ENCODE measurements at places on chromosomes 16 and 17.

DNA sequence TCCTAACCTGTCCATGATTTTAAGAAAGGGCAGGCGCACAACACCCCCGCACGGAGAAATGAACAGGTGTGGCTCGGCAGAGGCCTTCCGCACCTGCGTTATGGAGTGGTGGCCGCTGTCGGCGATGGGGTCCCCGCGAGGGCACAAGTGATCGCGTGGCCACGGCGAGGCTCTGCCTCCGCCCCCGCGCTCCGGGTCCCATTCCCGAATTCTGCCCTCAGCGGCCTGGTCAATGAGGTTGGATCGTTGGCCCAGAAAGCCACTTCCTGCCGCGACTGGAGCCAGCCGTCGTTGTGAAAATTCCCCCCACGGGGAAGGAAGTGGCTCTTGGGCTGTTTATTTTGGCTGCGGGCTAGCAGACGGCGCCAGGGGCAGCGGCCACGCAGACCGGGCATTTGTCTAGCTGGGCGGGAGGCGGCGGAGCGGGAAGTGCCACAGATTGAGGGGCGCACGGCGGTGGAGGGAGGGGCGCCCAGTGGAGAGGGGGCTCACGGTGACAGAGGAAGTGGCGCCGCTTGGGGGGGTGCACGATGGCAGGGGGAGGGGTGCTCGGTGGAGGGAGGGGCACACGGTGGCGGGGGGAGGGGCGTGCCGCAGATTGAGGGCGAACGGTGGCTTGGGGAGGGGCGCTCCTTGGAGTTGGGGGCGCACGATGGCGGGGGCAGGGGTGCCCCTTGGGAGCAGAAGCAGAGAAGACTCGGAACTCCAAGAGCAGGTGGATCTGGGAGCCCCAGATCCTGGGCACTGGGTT lies 25.0 kb downstream of the MRC2 start:
- peak; percentile 80 for DNase-seq

DNA sequence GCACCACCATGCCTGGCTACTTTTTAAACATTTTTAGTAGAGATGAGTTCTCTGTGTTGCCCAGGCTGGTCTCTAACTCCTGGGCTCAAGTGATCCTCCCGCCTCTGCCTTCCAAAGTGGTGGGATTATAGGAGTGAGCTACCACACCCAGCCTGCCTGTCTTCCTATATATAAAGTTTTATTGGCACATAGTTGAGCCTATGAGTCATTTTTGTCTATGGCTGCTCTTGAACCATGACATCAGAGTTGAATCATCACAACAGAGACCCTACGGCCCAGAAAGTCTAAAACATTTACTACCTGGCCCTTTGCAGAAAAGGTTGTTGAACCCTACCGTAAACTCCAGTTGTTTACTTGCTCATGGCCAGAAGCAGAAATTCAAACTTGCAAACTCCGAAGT lies 7.9 kb downstream of the SEPTIN12 start:
- DNase-seq = no peak

- peak; percentile 4 for DNase-seq
These were observed 376.1 kb downstream of the SEC14L1 start for GRCh38 chr17:77516902-77517301.

GRCh38 chr16:47640661-47641060 lies 179.5 kb downstream of the PHKB start:
- DNase-seq = no peak

- DNase-seq = no peak
These were observed 100.3 kb downstream of the ADCY9 start for GRCh38 chr16:4016005-4016352.

DNA sequence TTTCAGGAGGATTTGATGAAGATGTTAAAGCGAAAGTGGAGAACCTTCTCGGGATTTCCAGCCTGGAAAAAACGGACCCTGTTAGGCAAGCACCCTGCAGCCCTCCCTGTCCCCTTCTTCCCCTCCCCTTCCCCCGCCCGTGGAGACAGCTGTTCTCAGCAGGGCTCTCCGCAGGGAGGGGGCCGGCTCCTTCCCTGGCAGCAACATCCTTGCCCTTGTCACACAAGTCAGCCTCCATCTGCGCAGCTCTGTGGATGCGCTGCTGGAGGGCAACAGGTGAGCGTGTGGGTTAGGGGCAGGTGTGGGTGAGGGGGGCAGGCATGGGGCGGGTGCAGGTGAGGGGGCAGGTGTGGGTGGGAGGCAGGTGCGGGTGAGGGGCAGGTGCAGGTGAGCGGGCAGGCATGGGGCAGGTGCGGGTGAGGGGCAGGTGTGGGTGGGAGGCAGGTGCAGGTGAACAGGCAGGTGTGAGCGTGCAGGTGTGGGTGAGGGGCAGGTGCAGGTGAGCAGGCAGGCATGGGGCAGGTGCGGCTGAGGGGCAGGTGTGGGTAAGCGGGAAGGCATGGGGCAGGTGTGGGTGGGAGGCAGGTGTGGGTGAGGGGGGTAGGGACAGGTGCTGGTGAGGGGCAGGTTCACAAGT lies 9.4 kb downstream of the CYBC1 start:
- DNase-seq = no peak

GRCh38 chr17:19343671-19344151 lies 18.8 kb downstream of the B9D1 start:
- peak; percentile 41 for DNase-seq

DNA sequence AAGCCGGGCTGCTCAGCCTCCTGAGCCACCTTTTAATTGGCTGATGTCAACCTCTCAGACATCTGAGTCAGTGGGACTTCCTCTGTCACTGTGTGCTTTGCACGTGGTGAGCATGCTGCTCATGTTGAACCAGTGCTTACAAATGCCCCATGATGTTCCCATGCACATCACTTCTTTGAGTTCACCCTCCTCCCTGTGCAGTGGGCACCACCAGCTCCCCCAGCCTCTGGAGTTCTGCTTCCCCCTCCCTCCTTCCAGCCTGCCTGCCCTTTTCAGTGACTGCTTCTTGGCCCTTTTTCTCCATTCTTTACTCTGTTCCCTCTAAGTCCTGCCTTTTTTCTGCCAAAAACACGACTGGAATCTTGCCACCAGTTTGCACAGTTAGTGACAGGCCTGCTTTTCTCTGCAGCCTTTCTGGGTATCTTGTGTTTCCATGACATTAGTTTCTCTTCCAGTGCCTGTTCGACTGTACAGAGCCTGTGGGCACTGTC lies 41.6 kb downstream of the USP10 start:
- DNase-seq = no peak

DNA sequence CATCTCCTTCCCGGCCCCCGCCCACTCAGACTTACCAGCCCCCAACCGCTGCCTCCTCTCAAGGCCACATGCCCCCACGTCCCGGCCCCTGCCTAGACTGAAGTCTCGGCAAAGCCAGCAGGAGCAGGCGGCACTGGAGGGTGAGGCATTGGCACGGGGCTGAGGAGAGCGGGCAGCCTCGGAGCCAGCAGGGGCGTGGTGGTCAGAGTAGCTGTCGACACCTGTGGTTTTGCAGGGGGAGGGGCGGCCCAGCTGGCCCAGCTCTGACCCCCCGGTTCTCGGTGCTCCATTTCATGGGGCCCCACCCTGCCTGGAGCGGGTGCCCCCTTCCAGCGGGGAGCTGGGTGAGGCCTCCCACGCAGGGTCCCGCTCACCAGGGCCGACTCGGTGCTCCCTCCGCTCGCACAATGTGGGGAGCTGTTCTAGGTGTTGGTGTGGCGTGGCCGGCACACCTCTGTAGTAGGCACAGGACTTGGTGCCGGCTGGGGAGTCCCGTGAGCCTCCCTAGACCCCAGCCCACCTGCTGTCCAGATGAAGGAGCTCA lies 4.7 kb downstream of the CDH15 start:
- DNase-seq = peak; percentile 69

GRCh38 chr16:69712277-69712676 lies 14.1 kb downstream of the NQO1 start:
- DNase-seq = no peak

DNA sequence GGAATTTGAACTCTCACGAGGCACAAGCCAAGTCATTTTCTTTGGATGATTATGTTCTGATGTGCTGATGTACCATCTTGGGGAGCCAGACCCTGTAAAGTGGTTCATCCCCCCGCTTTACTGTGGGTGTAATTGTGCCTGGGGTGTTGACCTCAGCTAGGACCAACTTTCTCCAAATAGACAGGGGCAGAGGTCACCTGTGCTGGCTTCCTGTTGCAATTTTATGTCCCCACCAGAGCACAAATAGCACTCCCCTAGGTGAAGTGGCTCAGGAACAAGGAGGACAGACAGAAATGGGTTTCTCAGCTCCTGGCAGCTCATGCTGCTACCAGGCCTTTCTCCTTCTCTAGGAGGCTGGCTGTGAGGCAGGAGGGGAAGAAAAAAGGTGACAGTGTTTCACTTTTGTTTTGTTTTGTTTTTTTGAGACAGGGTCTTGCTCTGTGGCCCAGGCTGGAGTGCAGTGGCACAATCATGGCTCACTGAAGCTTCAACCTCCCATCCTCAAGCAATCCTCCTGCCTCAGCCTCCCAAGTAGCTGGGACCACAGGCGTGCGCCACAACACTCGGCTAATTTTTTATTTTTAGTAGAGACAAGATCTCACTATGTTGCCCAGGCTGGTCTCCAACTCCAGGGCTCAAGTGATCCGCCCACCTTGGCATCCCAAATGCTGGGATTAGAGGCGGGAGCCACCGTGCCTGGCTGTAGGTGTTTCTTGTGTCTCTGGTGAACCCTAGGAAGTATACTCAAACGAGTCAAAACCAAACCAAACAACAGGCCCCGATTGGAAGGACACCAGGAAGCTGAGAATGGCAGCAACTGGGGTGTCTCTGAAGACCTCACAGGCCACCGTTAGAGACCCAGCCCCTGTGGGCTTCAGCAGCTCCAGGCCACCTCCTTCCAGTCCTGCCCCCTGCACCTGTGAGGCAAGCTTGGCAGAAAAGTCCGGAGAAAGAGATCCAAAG lies 32.5 kb upstream of the WFIKKN2 start:
- DNase-seq = no peak

- no peak for DNase-seq
These were observed 9.9 kb upstream of the SPPL2C start for GRCh38 chr17:45834471-45835396.

- DNase-seq = no peak
These were observed 6.4 kb downstream of the KRT38 start for GRCh38 chr17:41434415-41434814.

DNA sequence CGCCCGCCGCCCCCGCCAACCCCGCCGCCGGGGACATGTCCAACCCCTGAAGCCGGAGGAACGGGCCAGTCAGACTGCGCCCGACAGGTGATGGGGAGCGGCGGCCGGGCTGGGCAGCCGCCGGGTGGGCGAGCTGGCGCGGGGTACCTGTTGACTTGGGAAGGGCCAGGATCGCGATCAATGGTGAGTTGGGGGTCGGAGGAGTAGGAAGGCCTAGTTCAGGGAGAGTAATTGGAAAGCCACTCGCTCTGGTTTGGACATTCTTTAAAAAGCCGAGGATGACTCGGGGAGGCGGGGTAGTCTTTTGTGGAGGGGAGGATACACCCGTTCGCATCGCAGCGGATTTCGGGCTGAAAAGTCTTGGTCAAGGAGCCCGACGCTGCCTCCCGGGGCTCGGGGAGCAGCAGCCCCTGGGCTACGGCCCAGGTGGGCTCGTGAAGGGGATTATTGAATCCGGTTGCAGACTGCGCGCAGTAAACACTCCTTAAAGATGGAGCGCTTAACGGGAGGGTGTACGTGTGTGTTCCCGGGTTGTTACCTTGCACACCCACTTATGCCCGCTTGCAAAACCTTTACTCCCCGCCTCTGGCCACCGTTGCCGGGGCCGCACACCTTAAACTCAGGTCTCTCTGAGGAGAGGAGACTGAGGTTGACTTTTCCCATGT lies 123.8 kb downstream of the GOSR1 start:
- no peak for DNase-seq

DNA sequence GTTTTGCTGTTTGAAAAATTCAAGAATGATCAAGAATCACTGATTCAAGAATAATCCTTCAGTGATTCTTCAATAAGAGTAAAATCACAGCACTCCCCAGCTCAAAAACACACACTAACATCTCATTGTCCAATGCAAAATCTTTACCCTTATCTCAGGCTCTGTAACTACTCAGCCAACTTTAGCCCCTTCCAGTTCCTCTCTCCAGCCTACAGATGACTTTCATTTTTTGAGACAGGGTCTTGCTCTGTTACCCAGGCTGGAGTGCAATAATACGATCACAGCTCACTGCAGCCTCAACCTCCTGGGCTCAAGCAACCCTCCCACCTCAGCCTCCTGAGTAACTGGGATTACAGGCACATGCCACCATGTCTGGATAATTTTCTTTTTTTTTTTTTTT lies 25.0 kb downstream of the STAT3 start:
- no peak for DNase-seq

- no peak for DNase-seq
These were observed 201.0 kb downstream of the SPECC1 start for GRCh38 chr17:20210180-20210579.

DNA sequence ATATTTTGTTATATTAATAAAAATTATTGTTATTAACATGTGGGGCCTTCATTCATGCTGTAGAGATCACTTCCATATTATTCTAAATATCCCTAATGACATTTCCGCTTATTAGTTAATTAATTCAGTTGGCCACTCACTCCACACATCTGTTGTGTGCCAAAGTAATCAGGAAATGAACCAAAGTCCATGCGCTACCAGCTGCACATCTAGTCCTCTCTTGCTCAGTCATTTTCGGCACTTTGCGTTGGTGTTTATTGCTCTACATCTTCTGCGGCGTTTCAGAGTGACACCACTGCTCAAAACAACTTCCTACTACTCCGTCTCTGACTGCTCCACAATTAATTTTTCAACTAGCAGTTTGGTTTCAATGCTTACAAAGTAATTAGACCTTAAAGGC lies 101.4 kb upstream of the ZFHX3 start:
- no peak for DNase-seq

DNA sequence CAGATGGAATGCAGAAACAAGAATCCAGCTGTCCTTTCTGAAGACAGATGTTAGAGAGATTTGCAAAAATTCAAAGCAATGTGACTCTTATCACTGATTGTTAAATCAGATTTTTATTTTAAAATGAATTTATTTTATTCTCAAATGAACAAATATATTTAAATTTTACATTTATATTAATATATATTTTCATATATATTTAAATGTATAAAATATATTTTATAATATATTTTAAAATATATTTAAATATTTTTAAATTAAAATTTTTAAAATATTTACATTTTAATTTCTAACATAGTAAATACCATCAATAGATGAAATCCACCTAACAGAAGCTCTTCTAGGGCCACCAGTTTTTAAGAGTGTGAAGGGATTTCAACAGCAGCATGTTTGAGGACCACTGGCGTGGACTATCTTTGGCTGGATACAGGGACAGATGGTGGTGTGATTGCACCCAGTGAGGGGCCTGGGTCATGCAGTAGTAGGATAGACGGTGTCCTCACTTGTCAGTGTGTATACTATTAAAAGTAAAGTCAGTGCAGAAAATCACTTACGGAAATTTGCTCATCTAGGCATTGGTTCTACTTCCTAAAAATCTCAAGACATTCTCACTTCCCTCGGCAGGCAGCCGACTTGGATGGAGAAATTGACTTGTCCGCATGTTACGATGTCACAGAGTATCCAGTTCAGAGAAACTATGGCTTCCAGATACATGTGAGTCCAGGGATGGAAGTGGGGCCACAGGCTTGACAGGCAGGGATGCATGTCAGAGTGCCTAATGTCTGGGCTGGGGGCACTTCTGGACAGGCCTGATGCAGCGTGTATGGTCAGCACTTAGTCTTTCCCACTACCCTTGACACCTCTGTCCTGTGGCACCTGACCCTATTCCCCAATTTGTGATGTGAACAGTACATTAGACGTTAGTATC lies 56.3 kb downstream of the PLD6 start:
- DNase-seq = no peak

- DNase-seq = no peak
These were observed 1.5 kb downstream of the ZNF688 start for GRCh38 chr16:30569746-30570635.
